Stimulated activated CD8-positive, alpha-beta memory T cell treated with anti-CD3 and anti-CD28 coated beads, Interleukin-4, amount 100 ng/mL, for 4 hours (primary cell): ENCODE measurements at places on chromosomes 3 and 15.

DNA sequence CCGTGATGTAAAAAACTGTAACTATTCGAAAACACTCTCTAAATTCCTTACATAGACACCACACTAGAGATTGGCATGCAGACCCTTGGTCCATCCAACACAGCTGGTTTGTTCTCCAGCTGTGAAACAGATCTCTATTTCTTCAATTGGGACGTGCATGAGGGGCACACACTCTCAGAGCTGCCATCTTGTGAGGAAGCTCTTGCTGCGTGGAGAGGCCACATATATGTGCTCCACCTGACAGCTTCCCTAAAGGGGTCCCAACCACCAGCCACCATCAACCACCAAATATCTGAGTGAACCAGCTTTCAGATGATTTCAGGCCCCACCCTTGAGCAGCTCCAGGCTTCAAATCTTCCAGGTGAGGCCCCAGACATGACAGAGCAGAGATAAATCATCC is 25.6 kb downstream of the SSUH2 start:
- DNase-seq, result no peak

GRCh38 chr3:64379221-64379620 is 154.0 kb upstream of the PRICKLE2 start:
- no peak for DNase-seq

GRCh38 chr3:40265181-40265580 is 44.3 kb upstream of the EIF1B start:
- no peak for DNase-seq

GRCh38 chr3:43512754-43513404 is 108.9 kb downstream of the ANO10 start:
- DNase-seq, result no peak

GRCh38 chr3:72950372-72950771 is 46.2 kb upstream of the PPP4R2 start:
- no peak for DNase-seq

GRCh38 chr3:114115143-114115542 is 58.6 kb downstream of the QTRT2 start:
- DNase-seq, result no peak

- DNase-seq, result no peak
Measured at GRCh38 chr3:156109989-156110388, 10.4 kb upstream of the KCNAB1 start.

GRCh38 chr3:99921986-99922385 is 104.3 kb downstream of the CMSS1 start:
- no peak for DNase-seq

DNA sequence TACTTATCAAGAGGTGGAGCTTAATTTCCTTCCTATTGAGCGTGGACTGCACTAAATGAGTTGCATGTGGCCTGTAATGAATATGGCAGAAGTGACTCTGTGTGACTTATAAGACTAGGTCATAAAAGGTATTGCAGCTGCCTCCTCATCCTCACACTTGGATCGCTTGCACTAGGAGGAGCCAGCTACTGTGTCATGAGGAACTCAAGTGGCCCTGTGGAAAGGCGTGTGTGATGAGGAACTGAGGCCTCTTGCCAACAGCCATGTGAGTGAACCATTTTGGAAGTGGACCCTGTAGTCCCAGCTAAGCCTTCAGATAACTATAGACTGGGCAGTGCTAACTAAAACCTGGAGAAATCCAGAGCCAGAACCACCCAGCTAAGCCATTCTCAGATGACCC is 7.1 kb upstream of the SLC30A4 start:
- no peak for DNase-seq
